Stimulated activated CD8-positive, alpha-beta memory T cell treated with anti-CD3 and anti-CD28 coated beads, Interleukin-7, amount 100 ng/mL, for 1 hour (primary cell): ENCODE measurements at places on chromosomes 11 and 22.

GRCh38 chr11:131353766-131354165 is 16.6 kb upstream of the NTM start:
- DNase-seq, result no peak

DNA sequence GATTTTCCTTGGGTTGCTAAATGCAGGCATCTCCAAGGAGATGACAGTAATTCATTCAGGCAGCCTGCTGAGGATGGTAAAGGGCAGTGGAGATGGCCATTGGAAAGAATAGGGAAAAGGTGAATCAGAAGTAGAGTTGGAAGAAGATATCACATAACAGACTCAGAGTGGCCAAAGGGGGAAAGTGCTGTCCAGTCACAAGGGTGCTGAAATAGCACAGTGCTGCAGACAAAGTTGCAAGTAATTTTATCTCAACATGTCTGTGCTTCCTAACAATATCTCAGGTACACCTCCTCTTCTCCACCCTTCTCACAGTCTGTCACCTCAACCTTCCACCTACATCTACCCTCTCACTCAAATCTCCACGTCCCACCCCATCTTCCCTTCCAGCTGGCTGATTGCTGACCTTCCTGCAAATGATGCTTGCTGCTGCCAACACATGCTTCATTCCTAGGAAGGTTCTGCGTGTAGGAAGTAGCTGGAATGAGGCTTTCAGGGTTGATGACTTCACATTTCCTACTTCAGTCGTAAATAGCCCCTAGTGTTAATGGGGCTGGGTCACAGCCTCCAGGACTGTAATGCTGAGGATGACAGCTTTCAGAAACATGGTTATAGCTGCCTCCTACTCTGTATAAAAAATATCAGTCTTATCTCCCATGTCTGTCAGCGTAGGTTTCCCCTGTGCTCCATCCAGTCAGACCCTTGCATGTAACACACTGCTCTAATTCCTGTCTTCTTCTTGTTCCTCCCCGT is 123.9 kb downstream of the CTNND1 start:
- no peak for DNase-seq

- no peak for DNase-seq
Observed at GRCh38 chr22:22763512-22763911, 119.1 kb downstream of the GGTLC2 start.

GRCh38 chr11:85595285-85595884 is 31.8 kb downstream of the DLG2 start:
- no peak for DNase-seq

DNA sequence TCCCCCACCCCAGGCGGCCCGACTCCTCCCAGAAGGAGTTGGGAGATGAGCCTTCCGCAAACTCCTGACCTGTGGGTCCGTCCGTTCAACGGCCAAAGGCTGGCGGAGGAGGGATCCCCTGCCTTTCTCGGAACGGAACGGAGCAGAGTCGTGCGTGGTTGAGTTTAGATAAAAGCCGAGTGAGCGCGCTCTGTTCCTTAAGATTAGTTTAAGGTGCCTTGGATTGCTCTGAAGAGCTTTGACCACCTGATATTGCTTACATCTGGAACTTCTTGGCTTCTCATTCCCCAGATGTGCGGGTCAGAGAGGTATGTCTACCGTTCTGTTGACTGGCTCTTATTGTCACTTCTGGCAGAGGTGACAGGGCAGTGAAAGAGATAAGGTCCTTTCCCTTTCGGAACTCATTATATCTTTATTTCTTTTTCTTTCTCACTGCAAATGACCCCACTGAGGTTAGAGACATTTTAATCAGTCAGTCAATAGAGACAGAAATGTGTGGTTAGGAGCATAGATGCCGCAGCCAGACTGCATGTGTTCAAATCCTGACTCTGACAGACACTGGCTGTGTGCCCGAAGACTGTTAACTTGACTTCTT is at the start of gene TRIM6:
TSS of gene TRIM6 (plus strand) at position 31 of the 595 bp plus-strand sequence. CDS start at position 292, 261 bp downstream.
- no peak for DNase-seq

DNA sequence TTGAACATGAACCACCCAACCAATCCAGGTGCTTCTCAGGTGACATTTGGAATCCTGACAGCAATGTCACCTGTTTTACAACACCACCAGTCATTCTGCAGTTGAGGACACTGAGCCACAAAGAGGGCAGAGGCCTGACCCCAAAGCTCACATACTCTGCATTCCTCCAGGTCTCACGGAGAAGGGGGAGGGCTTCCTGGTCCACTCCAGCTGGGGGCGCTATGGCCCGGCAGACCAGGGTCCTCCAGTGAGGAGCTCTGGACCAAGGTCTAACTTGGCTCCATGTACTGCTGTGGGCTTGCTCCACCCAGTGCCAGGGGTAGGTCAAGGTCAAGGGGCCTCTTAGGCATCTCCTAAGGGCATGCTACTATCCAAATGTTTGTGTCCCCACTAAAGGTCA is 1.5 kb upstream of the PNPLA3 start:
- no peak for DNase-seq

DNA sequence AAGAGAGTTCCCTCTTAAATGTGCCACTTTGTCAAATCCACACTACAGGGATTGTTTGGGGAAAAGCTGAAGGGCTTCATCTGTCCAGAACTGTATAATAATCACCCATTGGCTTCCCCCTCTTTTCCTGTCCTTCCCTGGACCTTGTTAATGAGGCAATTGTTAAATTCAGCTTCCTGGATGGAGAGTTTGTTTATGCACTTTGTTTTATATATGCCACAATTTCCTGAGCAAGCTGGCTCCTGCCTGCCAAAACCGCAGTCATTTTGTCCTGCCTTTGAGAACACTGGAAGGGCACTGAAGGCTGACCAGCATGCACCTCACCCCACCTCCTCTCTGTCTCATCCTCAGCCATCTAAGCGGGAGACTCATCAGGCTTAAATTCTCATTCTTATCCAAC is 86.2 kb downstream of the MSANTD4 start:
- DNase-seq, result no peak

GRCh38 chr22:49574205-49574880 is 253.3 kb downstream of the BRD1 start:
- DNase-seq, result no peak

GRCh38 chr11:721741-722345 is 15.8 kb downstream of the EPS8L2 start:
- no peak for DNase-seq

GRCh38 chr22:35462498-35463230 is 62.7 kb downstream of the MCM5 start:
- DNase-seq, result no peak

- DNase-seq, result no peak
Observed at GRCh38 chr11:47560426-47560825, 5.0 kb upstream of the PTPMT1 start.

GRCh38 chr11:106426696-106427095 is 349.2 kb downstream of the AASDHPPT start:
- no peak for DNase-seq

GRCh38 chr11:10858439-10859325 is 829 bp upstream of the ZBED5 start:
- peak; percentile 19 for DNase-seq

- no peak for DNase-seq
Observed at GRCh38 chr11:127994736-127995135, 592.6 kb downstream of the ETS1 start.

GRCh38 chr22:48406161-48406560 is 1421.5 kb downstream of the BRD1 start:
- DNase-seq, result no peak
